ENCODE measurements at places on chromosomes 4 and X. TPM values are rescaled to one million over a fixed set of nuclear protein-coding genes. Genes with fewer than 3 reads are reported as not detected.

Gene ADH1A
- polyA plus RNA-seq: not detected

Gene PAGE2
- polyA plus RNA-seq: not detected

Gene IQSEC2
- polyA plus RNA-seq: 44.0 TPM

Gene TXK
- 1.7 TPM for polyA plus RNA-seq

Gene CD99L2
- 121 TPM for polyA plus RNA-seq

Gene MAGEC2
- not detected for polyA plus RNA-seq

Gene FAM133A
- 3.5 TPM for polyA plus RNA-seq

Gene SFRP2
- 66.5 TPM for polyA plus RNA-seq

Gene FAM53A
- polyA plus RNA-seq: 3.5 TPM

Gene BANK1
- 0.95 TPM for polyA plus RNA-seq

Gene ERAS
- 0.78 TPM for polyA plus RNA-seq

Gene CNKSR2
- 15.9 TPM for polyA plus RNA-seq

Gene SCRG1
- polyA plus RNA-seq: 90.0 TPM

Gene MAML3
- 11.0 TPM for polyA plus RNA-seq

Gene CC2D2A
- 34.7 TPM for polyA plus RNA-seq

Gene USP11
- 251 TPM for polyA plus RNA-seq

Gene COL25A1
- polyA plus RNA-seq: 12.1 TPM

Gene UNC5C
- 13.1 TPM for polyA plus RNA-seq

Gene CXCL6
- 1.4 TPM for polyA plus RNA-seq

Gene VSIG4
- polyA plus RNA-seq: 21.6 TPM

Gene ALAS2
- polyA plus RNA-seq: 11.6 TPM

Gene NSG1
- polyA plus RNA-seq: 362 TPM

Gene KLB
- 0.45 TPM for polyA plus RNA-seq

Gene PHOX2B
- polyA plus RNA-seq: 0.27 TPM

Gene SMAD1
- 47.7 TPM for polyA plus RNA-seq

Gene SULT1E1
- polyA plus RNA-seq: 33.4 TPM
